ENCODE measurements at places on chromosomes 1 and 21.

DNA sequence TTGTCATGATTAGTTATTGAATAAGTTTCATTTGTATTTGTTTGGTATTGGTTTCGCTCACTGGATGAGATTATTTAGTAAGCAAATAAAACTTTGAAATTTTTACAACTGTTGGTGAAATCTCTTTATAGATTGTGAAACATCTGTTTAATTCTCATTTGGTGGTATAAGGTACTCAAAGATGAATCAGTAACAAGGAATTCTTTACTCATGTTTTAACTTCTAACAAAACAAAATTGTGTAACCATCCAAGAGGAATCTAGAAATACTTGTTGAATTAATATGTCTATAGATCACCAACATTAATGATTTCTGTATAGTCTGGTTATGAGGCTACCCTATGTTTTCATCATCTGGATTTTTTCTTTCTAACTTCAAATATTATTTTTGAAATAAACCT is 62.8 kb upstream of the USP25 start:
- DNase-seq: no peak

DNA sequence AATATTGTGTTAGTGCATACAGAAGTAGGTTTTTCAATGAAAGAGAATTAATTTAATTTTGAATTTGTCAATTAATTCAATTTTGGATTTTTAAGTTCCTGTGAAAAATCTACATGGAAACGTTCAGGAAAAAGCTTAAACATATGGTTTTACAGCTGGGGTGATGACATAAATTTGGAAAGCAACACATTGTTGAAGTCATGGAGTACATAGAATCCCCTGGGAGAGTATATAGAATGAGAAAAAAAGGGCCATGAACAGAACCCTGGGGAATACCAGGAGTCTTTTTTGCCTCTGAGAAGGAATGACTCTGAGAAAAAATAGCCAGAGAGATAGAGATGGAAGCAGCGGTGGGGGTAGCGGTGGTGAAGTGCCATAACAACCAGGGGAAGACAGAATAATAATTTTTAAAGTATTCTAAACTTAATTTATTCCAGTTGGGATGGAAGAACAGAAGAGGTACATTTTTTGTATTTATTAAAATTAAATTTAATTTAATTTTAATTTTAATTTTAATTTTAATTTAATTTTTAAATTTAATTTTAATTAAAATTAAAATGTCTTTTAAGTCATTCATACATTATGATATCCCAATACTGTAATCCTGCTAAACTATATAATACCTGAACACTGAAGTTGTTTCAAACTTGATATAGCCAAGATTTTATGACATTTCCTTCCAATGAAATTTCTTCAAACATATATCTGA is 48.9 kb downstream of the NME7 start:
- DNase-seq: no peak

GRCh38 chr1:154940651-154941194 is 4.2 kb upstream of the PMVK start:
- peak; percentile 30 for DNase-seq

DNA sequence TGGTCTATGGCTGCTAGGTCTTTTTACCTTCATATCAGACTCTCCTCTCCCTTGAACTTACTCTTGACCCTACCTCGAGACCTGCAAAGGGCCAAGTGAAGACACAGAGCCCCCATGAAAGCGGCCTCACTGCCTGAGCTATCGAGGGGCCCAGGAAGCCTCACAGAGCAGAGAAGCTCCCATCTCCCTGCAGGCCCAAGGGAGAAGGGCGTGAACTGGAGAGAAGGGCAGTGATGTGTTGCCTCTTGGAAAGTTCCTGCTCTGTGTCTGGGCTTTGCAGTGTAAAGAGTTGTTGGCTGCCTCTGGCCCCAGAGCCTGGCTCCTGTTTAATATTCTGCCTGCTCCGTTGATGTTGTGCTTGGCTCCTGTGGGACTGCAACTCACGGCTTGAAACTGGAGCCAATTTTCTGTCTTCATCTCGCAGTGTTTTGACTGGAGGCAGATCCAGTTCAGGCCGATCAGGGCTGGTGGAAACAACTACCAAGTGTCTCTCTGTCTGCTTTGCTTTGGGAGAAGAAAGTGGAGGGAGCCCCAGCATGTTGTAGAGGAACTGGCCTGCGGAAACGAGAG is 4.3 kb downstream of the SERTAD4 start:
- peak; percentile 80 for DNase-seq

GRCh38 chr1:56218023-56218422 is 361.3 kb downstream of the PLPP3 start:
- no peak for DNase-seq

DNA sequence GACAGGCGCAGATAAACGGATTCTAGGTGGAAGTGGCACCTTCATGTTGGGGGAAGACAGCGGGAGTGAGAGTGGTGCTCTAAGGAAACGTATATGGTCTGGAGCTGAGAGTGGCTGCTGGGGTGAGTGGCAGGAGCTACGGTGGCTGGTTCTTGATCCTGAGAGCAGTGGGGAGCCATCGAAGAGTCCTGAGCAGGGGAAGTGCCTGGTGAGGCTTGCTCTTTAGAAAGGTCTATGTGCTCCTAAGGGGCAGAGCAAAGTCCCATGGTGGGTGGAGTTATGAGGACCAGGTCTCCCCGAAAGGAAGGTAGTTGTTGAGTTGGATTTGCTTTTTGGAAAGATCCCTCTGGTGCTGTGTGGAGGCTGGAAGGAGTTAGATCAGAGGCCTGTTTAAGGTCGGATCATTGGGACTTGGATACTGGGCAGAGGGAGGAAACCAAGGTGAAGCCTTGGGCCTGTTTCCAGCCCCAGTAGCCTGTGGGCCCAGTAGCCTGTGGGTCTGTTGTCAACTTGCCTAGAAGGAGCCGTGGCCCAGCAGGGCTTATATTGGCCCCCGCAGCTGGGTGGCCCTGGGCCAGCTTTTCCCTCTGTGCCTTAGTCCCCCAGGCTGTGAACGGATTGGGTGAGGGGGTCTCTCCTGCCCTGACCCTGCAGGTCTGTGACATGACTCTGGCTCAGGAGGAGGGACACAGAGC is 33.0 kb downstream of the ACOT11 start:
- DNase-seq: no peak

- DNase-seq: no peak
Measured at GRCh38 chr1:23362218-23362713, 7.4 kb downstream of the ZNF436 start.

DNA sequence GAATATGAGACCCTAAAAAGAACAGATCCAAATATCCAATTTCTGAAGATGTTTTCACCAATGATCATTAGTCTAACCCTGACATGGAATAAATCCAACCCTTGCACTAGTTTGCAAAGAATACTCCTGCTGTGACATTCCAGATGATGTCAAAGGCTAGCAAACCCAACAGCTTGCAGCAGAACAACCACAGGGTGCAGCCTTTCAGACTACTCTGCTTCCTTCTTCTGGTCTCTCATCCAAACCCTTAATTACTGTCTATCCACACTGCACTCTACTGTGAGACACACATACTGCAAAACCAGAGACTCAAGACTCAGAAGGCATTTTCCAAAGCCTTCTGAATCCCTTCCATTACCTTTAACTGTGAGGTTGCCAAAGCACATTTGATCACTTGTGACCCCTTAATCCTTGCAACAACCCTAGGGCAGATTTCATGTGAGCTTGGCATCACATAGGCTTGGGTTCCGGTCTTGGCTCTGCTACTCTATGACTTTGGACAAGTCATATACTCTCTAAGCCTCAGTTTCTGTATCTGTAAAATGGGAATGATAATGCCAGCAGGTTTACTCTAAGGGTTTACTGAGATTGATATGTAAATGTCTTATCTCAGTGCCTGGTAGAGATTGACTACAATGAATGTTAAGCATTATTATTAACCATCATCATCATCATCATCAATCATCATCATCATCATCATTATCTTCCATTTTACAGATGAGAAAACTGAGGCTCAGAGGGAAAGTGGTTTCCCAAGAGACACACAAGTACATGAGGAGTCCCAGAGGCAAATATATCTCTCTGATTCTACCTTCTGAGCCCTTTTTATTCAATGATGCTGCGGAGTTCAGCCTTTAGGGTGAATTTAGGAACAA is 94.5 kb downstream of the SYF2 start:
- no peak for DNase-seq

- no peak for DNase-seq
Measured at GRCh38 chr1:163912170-163912884, 590.6 kb downstream of the NUF2 start.

GRCh38 chr1:214492401-214493075 is 58.9 kb downstream of the PTPN14 start:
- no peak for DNase-seq

GRCh38 chr1:173917149-173917548 is at the start of gene SERPINC1:
SERPINC1 (minus strand) TSS chr1:173917327; CDS start chr1:173917259, 68 bp downstream.
- DNase-seq: no peak

GRCh38 chr1:230763927-230764591 is 16.9 kb downstream of the CAPN9 start:
- DNase-seq: no peak

GRCh38 chr1:53038566-53038965 is 23.4 kb upstream of the PODN start:
- no peak for DNase-seq

DNA sequence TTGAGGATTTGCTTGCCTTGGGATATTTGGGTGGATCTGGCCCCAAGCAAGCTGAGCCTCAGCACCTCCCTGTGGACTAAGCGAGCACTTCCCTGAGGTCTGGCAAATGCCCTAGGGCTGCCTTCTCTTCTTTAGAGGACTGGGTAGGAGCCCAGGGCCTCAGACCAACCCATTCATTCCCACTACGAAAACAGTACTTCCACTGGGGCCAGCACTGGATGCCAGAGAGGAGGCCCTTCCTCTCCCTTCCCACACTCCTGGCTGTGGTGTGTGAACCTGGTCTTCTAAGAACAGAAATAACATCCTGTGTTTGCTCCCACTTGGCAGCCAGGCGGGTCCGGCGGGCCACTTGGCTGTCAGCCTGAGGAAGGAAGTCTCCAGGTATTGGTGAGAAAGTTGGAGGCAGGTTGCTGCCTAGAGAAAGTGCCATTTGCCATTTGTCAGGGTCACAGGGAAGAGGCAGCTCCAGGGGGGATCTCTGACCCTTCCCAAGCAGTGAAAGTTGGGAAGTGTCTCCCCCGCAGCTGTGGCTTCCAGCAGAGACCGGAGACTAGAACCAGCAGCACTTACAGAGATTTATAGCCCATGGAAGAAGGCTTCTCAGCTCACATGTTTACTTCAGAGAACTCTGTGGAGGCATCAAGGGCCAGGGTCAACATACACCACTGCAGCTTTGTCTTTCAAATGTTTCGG is 323.5 kb downstream of the SIPA1L2 start:
- DNase-seq: peak; percentile 46

- no peak for DNase-seq
Measured at GRCh38 chr1:36524359-36525062, 41.8 kb upstream of the CSF3R start.

DNA sequence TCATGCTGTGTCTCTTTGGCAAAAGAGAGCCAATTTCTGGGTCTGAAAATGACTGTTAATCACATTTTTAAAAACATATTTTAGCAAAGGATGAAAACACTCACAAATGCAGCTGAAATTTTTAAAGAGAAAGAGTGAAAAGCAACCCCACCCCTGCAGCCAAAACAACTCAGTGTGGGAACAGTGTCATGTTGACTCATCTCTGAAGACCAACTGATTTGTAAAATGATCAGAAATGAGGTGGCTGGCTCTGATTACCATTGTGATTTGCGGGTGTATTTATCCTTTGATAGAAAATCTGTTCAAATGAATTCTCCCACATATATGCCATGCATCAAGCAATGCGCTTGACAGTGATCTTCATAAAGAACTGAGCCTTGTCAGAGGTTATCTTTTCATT is 287.0 kb upstream of the ESRRG start:
- no peak for DNase-seq

- peak; percentile 85 for DNase-seq
Measured at GRCh38 chr1:156129687-156130577, 15.4 kb downstream of the LMNA start.

DNA sequence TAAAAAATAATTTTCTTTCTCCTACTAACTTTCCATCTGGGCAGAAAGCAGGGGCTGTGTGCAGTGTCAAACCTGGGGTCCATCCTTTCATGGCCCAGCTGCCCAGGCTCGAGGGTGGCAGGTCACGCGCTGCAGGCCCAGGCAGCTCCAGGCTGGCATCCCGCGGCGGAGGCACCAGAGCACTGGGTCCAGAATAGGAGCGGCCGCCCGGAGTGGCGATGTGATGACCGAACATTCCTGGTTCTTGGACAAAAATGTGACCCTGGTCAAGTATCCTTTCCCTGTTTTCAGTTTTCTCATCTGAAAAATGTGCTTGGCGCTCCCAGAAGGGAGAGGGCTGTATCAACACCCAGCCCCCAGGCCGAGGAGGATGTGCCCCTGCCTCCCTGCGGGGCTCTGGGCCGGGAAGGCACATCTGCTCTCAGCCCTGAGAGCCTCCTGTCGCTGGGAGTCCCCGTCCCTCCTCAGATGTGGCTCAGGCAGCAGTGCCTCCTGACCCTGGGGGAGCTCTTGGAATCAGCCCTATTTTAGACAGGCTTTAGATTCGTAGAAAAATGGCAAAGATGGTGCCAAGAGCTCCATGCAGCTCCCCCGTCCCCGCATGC is 29.3 kb downstream of the SLX9 start:
- DNase-seq: no peak

- DNase-seq: no peak
Measured at GRCh38 chr1:248825573-248825908, 174 bp downstream of the SH3BP5L start.

- no peak for DNase-seq
Measured at GRCh38 chr1:87575528-87575927, 246.8 kb downstream of the LMO4 start.

- no peak for DNase-seq
Measured at GRCh38 chr1:165903672-165904071, 76.3 kb downstream of the UCK2 start.

- DNase-seq: peak; percentile 44
Measured at GRCh38 chr1:77687519-77687906, 5.1 kb upstream of the ZZZ3 start.

GRCh38 chr1:39317111-39317510 is 112.6 kb downstream of the MACF1 start:
- DNase-seq: no peak

DNA sequence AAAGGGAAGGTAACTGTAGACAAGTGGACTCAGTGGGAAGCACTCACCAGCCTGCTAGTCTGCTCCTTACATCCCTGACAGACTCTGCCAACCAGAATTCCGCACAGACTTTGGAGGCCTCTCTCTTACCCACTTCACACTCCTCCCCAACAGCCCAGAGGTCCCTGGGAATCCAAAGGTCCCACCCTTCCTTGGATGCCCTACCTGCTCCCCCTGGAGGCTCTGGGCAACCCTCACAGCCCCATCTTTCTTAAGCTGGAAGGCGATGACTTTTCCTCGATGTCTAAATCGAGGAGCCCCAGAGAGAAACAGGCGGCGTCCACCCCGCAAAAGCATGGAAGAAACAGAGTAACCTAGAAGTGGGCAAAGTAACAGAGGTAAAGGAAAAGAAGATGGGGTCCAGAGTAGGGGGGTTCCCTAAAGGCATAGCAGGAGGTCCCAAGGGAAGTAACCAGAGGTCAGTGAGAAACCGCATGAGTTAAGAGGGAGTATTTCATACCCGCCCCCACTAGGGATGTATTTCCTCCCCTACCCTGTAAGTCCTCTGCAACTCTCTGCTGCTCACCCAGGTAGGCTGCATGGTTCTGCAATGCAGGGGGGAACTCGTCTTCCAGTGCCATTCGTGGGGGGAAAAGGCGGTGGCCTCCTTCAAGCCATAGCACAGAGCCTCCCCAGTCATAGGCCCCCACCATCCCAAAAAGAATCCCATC is 8.4 kb downstream of the ITGA10 start:
- DNase-seq: no peak

All from heart left ventricle (tissue), 16 donors.